ENCODE measurements at places on chromosomes 7 and 10.

GRCh38 chr10:29619241-29619669 lies 15.5 kb downstream of the SVIL start:
- no peak for DNase-seq

DNA sequence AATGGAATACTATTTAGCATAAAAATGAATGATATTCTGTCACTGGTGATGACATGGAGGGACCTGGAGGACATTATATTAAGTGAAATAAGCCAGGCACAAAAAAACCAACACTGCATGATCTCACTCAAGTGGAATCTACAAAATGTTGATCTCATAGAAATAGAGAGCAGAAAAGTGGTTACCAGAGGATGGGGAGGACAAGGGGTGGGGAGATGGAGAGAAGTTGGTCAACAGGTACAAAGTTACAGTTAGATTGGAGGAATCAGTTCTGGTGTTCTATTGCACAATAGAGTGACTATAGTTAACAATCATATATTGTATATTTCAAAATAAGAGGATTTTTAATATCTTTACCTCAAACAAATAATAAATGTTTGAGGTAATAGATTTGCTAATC lies 24.7 kb upstream of the SLC18A3 start:
- no peak for DNase-seq

- DNase-seq, result peak; percentile 8
These were observed 73.8 kb downstream of the RBM20 start for GRCh38 chr10:110717781-110718589.

DNA sequence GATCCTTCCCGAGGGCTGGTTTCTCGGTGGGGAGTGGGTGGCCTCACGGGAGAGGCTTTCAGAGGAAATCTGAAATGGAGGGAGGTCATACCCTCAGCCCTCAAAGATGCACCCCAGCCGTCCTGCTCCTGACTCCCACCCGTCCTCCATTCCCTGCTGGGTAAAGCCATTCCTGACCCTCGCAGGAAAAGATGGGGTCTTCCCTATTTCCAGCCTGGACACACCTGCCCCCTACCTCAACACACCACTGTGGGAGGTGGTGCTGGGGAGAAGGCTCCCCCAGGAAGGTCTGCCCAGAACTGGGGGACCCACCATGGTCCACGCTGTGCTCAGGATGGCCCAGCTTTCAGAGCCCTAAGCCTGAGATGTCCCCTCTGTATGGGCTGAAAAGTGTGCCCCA lies 86.9 kb downstream of the CHST15 start:
- no peak for DNase-seq

Data from KG1 (cell line).